ENCODE measurements at places on chromosomes 7 and 10.

DNA sequence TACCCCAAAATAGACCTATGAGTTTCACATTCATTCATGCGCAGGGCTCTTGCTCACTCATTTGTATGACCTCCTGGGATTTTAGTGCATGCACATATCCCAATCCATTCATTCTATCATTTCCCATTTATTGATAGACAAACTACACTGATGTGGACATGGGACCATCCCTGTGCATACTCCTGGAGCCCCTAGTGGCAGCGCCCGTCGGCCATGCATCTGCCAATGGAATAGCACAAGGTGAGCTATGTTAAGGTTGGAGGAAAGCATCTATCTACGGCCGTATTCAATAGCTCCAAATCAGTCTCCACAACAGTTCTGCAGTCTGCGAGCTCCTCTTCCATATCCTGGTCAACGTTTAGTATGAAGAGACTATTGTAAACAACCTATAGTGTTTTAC lies 31.7 kb upstream of the FIGNL1 start:
- no peak for DNase-seq

GRCh38 chr10:75565286-75566251 lies 134.1 kb downstream of the LRMDA start:
- DNase-seq = no peak

DNA sequence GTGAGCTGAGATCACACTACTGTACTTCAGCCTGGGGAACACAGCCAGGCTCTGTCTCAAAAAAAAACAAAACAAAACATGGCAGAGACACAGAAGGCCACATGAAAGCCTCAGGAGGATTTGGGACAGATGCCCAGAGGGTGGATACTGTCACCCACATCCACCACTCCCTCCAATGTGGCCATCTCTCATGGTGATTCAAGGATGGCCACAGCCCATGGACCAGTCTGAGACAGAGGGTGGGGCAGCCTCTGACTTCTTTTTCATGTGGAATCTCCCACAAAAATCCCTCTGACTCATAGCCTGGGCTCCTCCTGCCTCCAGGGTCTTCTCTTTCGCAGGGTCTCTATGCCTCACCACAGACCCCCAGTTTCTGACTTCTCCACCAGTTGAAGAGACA lies 59.0 kb upstream of the GTF2I start:
- DNase-seq = no peak

DNA sequence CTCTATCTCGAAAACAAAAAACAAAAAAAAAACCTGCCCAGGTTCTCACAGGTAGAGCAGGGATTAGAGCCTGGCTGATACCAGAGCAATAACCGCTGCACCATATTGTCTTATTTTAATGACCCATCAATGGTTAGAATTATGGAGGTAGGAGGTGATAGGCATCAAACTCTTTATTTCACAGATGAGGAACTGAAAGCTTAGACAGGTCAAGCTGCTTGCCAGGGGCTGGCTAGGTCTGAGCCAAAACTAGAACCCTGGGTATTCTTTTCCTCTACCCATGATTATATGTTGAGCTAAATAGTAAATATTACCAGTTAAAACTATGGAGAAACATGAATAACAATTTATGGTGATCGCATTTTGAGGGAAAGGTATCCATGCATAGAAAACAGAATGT lies 2.0 kb upstream of the PPP1R3C start:
- no peak for DNase-seq

DNA sequence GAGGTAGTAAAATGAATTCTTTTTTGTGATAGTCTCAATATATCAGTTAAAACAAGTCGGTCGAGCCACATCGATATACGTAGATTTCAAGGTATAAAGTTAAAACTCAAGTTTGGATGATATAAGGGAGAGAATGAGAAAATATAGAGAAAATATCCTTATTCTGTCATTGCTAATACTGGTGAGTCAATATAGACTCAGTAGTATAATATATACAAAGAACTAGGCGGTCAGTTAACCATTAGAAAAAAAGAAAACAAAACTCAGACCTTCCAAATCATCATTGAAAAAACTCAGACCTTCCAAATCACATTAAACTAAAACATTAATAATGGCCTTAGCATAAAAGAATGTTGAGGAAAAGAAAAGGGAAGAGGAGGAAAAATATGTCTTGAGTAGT lies 817.1 kb upstream of the IGFBP3 start:
- DNase-seq = no peak

- no peak for DNase-seq
Measured at GRCh38 chr7:36865019-36865418, 140.7 kb upstream of the AOAH start.

DNA sequence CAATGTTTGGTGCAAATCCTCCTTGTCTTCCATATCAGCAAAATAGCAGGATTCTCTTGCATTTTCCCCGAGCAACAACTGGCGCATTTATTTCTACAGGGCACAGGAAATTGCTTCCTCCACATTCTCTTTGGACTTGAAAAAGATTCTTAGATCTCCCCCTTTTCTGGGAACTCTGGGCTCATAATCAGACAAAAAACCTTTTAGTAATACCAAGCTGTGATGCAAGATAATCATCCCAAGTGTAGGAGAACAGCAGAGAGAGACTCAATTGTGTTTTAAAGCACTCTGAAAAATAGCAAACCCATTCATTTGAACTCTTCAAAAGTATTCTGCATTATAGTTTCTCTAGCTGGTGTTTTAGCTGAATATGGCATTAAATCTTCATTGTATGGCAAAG lies 419.6 kb upstream of the NPVF start:
- DNase-seq = no peak

DNA sequence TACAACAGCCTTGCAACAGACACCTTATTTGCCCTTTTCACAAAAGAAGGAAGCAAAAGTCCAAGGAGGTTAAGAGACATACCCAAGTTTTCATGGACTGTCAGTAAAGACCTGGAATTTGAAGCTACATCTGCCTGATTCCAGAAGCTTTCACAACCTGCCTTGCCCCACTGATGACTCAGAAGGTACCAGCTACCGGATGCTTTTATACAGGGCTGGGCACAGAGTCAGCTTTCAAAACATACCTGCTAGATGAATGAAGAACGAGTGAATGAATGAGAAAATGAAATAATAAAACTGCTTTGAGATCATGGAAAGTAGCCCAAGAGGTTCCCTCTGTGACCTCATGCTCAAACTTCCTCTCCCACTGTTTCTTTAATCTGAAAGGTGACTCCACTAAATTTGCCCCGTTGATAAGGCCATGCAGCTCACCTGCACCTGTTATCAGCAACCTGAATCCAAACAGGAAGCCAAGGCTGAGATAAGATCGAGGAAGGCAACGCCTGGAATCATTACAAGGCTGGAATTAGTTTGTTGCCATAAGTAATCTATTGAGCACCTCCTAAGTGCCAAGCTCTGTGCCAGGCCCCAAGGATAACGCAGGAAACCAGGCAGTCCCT lies 151.5 kb downstream of the WDR11 start:
- no peak for DNase-seq

- DNase-seq = no peak
Measured at GRCh38 chr7:16939161-16939560, 57.4 kb upstream of the AGR3 start.

- no peak for DNase-seq
Measured at GRCh38 chr10:124717911-124718741, 26.1 kb downstream of the FAM53B start.
